ENCODE measurements at places on chromosomes 2 and 18.

- no peak for DNase-seq
Measured at GRCh38 chr2:167718560-167718959, 528.8 kb downstream of the STK39 start.

GRCh38 chr2:49167131-49167530 is 12.8 kb upstream of the FSHR start:
- DNase-seq = no peak

DNA sequence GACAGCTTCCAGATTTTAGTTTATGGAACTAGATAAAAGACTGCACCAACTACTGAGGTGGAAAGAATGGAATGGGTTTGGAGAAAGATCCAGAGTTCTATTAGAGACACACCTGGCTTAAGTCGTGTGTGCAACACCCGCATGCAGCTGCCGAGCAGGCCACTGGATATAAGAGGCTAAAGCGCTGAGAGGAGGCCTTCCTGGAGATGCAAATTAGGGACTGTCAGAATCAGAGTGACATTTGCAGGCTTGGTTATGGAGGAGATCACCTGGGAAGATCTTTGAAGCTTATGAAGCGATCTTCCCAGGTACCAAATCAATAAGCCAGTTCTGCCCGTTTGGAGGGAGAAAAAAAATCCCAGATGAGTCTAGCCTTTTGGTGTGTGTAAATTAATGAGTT is 30.4 kb upstream of the KLHL29 start:
- no peak for DNase-seq

DNA sequence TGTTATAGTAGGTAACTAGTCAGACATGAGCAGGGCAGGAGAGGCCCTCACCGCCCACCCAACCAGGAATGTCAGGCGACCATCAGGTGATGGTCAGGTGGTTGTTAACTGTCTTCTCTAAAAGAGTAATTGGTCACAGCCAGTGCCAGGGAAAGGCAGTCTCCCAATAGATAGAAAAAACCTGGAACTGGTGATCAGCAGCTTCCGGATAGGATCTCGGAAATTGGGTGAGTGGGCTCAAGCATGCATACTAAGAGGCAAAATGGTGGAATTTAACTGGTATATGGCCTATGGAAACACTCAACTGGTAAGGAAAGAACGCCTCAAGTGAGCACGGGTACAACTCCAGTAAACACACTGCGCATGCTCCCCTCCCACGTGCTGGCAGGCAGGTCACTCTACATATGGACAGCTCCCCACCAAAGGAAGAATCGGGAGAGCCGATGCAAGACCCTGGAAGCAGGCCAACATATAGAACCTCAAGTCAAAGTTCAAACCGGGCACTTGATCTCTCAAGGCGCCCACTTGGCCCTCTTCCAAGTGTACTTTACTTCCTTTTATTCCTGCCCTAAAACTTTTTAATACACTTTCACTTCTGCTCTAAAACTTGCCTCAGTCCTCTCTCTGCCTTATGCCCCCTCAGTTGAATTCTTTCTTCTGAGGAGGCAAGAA is 43.5 kb upstream of the TMEM131 start:
- DNase-seq = no peak

DNA sequence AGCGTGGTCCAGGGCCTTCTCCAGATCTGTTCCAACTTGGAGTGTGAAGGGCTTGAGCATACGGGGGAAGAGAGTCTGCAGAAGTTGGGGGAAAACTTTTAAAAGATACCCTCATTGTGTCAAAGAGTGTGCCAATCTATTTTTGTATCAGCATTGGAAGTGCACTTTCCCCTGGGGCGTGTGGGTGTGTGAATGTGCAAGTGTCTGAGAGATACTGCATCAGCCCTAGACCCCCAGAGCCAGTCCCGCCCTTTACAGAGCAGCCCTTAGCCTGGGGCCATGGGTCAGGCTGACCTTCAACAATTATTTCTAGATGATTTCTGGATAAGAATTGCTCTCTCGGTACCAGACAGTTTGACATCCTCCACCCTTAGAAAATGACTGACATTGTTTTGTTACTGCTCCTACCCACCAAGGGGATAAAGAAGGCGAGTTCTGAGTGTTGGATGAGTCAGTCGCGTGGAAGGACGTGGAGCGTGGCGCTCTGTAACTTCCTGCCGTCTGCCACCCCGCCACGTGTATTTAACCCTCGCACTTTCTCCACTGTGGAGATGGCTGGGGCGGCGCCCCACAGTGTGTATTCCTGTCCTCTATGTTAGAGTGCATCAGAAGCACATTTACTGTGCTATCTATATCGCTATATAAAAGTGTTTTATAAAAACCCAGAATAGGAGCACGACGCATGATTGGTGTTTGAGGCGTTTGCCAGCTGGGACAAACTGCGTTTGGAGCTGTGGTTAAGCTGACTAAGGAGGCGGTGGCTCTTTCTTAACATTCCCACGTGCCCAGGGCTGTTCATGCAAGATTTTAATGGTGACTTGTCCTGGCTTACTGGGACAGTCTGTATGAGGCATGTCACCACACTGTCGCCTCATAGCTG is 122.6 kb downstream of the CABLES1 start:
- no peak for DNase-seq

DNA sequence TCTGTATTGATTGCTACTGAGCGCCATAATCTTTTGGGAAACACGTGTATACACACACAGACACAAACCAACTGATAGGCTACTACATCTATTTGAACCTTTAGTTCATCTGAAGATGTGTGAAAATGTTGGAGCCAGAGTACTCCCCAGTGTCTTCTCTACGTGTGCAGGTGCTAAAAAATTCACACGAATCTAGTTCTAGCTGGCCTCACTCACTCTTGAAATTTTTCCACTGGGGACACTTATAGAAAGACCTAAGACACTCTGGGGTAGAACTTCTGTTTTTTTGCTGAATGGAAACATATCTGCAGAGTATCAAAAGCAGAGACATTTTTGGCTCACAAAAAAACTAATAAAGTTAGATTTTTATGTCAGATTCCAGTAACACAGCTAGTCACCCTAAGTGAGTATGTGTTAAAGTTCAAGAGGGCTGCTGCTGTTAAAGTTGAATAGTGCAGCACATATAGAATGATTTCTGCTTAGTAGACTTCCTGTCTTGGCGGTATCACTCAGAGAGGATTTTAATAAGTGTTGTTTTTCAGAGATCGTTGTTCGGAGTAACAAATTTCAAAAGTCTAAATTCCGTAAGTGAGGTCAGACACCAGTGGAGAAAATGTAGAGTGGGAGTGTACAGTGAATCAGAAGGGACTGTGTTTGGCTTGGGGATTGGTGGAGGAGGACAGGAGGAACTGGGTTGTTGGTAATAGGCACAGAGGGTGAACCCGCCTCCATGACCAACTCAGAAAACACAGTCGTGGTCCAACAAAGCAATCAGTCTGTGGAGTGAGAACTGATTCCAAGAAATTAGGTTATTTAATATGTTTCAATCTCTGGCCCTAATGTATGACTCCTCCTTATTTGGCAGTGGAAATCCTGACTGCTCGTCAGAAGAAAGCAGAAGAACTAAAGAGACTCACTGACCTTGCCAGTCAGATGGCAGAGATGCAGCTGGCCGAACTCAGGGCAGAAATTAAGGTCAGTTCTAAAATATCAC is 43.1 kb downstream of the KCTD18 start:
- peak; percentile 77 for DNase-seq

- no peak for DNase-seq
Measured at GRCh38 chr2:207765547-207765946, 4.2 kb downstream of the FZD5 start.

GRCh38 chr2:72031346-72032110 is 116.1 kb downstream of the CYP26B1 start:
- DNase-seq = no peak

DNA sequence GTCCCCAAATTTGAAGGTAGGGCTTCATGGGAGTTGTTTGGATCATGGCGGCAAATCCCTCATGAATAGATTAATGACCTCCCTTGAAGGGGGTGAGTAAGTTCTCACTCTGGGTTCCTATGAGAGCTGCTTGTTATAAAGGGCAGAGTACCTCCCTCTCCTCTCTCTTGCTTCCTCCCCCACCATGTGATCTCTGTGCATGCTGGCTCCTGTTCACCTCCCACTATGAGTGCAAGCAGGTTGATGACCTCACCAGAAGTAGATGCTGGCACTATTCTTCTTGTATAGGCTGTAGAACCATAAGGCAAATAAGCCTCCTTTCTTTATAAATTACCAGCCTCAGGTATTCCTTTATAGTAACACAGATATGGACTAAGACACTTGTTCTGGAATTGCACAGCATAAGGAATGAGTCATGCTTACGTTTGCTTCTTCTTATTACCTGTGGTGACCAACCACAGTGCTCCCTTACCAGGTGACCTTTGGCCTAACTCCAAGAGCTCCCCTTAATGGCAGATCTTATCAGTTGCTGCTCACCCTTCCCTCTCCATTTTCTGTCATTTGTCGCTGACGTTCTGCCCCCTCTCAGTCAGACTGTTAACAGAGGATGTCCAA is 559.5 kb upstream of the GCFC2 start:
- no peak for DNase-seq

- DNase-seq = no peak
Measured at GRCh38 chr2:36369716-36370115, 14.1 kb downstream of the CRIM1 start.

DNA sequence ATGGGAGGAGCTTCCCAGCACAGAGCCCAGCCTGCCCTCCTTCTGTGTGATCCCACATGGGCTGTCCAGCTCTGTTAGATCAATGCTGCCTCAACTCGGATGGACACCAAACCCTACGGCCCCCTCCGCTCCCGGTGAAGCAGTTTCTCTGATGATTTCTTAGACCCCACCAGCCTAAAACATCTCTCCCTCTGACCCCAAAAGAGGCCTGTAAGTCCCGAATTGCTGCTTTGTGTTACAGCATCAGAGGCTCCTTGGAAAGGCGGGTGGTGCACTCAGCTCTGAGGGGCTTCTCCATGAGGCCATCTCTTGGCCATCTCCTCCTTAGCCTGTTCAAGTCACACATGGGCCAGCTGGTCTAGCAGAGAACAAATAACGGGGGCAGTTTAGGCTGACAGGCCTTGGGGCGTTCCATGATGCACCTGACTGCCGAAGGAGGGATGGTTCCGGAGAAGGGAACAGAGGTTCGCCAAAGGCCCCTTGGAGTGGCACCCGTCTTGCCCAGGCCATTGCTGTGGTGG is 240.7 kb downstream of the SH3RF3 start:
- DNase-seq = no peak

GRCh38 chr2:188576651-188577050 is 285.0 kb downstream of the GULP1 start:
- DNase-seq = no peak

DNA sequence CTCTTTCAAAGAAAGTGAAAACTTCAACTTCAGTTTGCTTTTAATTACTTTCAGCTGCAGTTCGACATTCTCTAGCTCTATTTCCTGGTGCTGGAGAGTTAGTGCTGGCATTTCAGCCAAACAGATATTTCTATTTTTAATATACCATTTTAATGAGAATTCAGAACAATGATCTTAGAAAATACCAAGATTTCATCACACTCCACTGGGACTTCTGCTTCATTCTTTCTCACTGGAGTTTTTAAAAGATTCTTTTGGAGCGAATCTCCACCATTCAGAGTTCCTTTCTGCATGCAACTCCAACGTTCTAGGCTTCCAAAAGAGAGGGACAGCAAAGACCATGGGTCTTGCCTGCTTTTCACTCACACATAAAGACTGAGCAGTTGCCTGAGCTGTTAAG is 94.2 kb downstream of the CABLES1 start:
- no peak for DNase-seq

DNA sequence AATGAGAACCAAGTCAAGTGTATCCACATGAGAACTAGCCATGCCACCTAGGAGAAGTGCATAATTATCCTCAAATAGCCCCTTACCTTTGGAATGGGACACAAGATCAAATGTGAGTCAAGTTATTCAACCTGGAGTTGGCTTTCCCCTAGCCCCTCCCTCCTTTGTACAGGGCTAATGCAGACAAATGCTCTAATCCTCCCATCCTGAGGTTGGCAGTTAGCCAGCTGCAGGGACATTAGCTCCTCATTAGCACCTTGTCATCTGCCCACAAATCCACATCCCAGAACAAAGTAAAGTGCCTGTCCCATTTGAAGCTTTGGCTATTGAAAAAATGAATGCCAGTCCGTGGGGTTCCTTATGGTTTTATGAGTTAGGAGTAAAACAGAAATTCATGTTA is 294.1 kb upstream of the FANCL start:
- no peak for DNase-seq

- DNase-seq = no peak
Measured at GRCh38 chr2:106147159-106147558, 46.9 kb downstream of the UXS1 start.

GRCh38 chr18:70227438-70227837 is 22.0 kb upstream of the RTTN start:
- no peak for DNase-seq

DNA sequence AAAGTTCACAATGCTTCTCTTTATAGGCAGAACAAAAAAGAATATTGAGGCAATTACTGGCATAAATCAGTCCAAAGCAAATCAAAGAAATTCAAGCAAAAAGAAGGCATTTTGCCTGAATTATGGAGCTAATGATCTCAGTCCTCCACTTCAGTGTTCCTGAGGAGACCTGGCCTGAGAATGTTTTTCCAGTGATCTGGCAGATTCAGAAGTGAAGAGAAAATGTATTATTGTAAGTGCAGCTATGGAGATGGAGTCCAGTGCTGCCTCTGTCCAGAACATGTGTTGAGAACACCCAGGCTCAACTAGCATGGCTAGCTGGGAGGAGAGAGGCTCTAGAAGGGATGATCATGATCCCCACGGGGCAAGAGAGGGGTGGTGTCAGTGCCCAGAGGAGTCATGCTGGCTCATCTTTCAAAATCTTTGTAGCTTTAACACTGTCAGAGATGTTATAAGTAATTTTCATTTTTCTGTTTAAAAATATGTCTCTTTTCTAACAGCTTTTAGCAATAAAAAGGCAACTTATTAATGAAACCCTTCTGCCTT is 367.0 kb upstream of the RAB12 start:
- no peak for DNase-seq

DNA sequence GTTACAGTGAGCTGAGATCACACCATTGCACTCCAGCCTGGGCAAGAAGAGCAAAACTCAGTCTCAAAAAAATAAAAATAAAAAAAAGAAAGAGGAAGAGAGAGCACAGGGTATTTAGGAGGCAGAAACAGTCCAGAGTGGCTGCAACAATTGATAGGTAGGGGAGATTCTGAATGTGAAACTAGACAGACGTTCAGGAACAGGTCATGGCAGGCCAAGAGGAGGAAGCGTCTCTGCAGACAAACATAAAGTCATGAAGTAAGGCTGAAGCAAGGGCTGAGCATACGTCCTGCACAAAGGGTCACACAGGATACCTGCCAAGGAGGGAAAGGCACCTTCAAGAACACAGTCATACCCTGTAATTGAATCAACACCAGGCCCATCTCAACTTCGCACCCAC is 64.1 kb upstream of the ZNF532 start:
- no peak for DNase-seq

DNA sequence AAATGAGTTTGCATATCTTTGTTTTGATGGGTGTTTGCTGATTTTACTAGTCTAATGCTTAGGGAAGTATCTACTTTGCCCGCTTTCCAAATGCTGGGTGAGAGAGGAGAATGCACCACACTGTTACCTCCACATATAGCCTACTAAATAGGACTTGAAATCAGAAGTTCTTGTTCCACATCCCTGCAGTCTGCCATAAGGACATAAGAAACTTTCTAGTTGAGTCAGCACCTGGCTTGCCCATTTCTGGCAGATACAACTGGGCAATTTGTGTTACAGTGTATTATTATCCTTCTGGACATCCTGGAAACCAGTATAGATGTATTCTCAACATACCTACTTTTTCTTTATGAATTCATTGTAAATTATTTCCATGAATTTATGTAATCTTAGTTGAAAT is 29.5 kb downstream of the ANXA4 start:
- no peak for DNase-seq
